Tongue (tissue), 3 donors: ENCODE measurements at places on chromosomes 5 and 9. TPM values are rescaled to one million over a fixed set of nuclear protein-coding genes. Genes with fewer than 3 reads are reported as not detected.
A peak's percentile ranks its signal among the peaks of the same experiment; 100 is the strongest.

CCNJL gene
- total RNA-seq, result 8.3 TPM

- DNase-seq, result no peak
Measured at GRCh38 chr5:142587354-142587965, 98.4 kb downstream of the FGF1 start.

GRCh38 chr5:77143998-77144836 is 57.1 kb upstream of the ZBED3 start:
- DNase-seq, result peak; percentile 85

DNA sequence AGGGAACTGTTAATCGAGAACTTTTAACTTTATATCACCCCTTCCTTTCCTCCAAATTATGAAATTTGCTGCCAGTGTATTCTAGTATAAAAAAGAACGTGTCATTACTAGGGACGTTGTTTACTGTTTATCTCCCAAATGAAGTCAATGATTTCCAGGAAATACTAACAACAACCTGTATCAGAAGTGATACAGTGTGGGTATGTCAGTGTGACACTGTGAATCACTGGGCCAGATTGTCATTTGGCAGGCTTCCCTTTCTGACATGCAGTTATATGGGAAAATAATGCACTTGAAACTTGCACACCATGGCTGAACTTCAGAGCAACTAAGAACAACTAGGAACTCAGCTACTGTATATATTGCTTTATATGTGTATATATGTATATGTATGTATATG is 12.6 kb downstream of the ZNF462 start:
- DNase-seq, result no peak

TLN1 gene
- total RNA-seq, result 210 TPM

DNA sequence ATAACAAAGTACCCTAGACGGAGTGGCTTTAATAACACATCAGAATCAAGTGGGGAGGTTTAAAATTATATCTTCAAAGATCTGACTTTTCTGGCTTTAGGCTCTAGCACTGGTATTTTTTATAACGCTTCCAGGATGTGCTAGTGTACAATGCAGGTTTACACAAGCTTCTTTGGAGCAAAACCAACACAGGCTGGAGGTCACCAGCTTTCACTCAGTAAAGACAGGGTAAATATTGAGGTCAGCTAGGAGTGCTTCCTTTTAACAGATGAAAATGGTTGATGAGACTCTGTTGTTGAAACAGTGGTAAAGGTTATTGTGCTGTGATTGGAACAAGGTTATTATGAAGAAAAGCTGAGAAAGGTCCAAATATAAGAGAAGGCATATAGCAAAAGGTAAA is 414.2 kb downstream of the TAF11L14 start:
- DNase-seq, result no peak
